ENCODE measurements at places on chromosomes 1 and 21. TPM values are rescaled to one million over a fixed set of nuclear protein-coding genes. Genes with fewer than 3 reads are reported as not detected.

The AK5 gene
- polyA plus RNA-seq = 0.07 TPM

The KLHL21 gene
- polyA plus RNA-seq = 39.0 TPM

The CDC7 gene
- polyA plus RNA-seq = 3.4 TPM

The IQCC gene
- polyA plus RNA-seq = 0.56 TPM

The FOXD2 gene
- polyA plus RNA-seq = 0.06 TPM

The ARF1 gene
- 357 TPM for polyA plus RNA-seq

The SDHB gene
- 164 TPM for polyA plus RNA-seq
